Urinary bladder (tissue), 4 donors: ENCODE measurements at places on chromosomes 7 and 10.

- no peak for DNase-seq
Observed at GRCh38 chr10:36393801-36394200, 731.6 kb upstream of the ANKRD30A start.

- DNase-seq, result no peak
Observed at GRCh38 chr7:131459256-131459655, 97.2 kb downstream of the PODXL start.

GRCh38 chr7:111363099-111363498 is 199.2 kb downstream of the IMMP2L start:
- DNase-seq, result no peak

GRCh38 chr7:105567024-105567423 is 14.3 kb downstream of the EFCAB10 start:
- no peak for DNase-seq

- no peak for DNase-seq
Observed at GRCh38 chr7:123929107-123929506, 4.1 kb downstream of the SPAM1 start.

GRCh38 chr10:30354669-30355068 is 5.6 kb upstream of the MTPAP start:
- DNase-seq, result no peak

- no peak for DNase-seq
Observed at GRCh38 chr7:5699467-5700384, 81.7 kb downstream of the RNF216 start.

GRCh38 chr7:76187272-76187671 is 14.4 kb upstream of the SRRM3 start:
- DNase-seq, result no peak

DNA sequence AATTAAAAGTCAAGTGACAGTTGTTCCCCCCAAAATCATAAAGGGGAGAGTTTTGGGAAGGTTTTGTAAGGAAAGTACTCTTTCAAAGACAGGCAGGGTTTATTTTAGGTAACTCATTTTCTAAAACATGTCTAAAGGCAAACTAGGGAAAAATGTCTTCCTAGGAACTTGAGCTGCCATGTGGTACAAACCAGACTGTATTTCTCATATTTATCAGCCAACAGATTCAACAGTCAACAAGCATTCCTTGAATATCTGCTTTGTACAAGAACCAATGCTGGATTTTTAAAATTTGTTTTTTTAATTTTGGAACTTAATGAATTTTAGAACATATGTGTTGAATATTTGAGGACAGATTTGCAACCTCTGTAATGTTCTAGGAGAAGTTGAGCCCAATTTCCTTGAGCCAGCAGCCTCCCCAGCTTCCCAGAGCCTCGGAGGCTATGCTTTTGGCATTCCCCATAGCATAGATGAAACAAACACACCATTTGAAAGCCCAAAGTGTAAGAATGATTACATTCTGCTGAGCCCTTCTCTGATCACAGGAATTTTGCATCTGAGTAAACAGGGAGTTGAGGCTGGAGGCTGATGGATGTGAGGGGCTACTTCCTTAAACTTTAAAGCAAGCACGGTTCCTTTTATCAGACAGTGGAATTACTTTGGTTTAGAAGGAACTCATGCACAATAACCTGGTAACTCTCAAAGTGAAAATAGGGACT is 345.1 kb downstream of the RNLS start:
- no peak for DNase-seq

DNA sequence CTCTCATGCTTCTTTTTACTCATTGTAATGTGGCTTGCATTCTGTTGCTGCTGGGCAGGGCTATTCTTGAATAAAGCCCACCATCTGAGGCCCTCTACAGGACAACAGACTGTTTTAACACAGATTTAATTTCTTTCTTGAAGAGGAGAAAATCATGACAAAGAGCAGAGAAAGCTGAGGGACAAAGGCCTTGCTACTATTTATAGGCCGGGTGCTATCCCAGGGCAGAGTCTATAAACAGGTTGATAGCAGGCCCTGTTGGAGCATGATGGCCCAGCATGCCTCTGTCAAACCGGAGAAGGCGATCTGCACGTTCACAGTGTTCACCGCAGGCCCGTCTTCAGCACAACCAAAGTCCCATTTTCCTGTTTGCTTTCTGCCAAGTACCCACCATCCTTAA is 3.0 kb downstream of the VIPR2 start:
- DNase-seq, result no peak

- DNase-seq, result no peak
Observed at GRCh38 chr10:30022590-30022989, 36.8 kb downstream of the JCAD start.

DNA sequence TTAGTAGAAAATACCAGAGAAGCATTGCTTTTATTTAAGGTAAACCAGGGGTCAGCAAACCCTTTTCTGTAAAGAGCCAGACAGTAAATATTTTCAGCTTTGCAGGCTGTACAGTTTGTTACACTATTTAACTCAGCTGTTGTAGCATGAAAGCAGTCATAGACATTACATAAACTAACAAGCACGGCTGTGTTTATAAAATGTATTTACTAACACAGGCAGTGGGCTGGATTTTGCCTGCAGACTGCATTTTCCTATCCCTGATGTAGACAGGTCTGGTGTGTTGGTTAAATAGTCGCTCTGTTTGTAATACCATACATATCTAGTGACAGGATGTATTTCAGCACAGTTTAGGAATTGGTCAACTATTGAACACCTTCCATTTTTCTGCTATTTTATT is 129.3 kb downstream of the ST7 start:
- no peak for DNase-seq

- no peak for DNase-seq
Observed at GRCh38 chr7:155267436-155267835, 30.2 kb upstream of the INSIG1 start.

DNA sequence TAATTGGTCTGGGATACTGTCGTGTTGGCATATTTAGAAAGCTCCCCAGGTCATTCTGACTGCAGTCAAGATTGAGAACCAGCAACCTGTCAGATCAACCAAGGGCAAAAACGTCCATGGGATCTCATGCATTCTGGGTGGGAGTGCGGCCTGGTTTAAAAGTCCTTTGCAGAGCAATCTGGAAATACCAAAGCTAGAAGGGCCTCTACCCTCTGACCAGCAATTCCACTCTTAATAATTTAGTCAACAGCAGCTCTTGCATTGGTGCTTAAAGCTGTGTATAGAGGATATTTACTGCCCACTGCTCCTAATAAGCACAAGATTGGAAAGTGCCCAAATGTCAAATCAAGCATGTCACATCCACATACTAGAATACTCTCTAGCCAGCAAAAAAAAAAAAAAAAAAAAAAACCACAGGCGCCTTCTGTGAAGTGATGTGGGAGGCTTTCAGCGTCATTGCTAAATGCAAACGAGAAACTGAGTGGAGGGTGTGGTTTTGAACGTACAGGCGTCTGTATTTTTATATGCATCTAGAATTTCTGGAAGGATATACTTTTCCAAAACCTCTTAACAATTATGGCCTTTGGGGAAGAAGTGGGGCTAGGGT is 44.8 kb upstream of the HSPA12A start:
- no peak for DNase-seq

- no peak for DNase-seq
Observed at GRCh38 chr7:104029765-104030164, 40.3 kb upstream of the RELN start.

- DNase-seq, result no peak
Observed at GRCh38 chr10:12782537-12782936, 219.0 kb downstream of the CCDC3 start.

DNA sequence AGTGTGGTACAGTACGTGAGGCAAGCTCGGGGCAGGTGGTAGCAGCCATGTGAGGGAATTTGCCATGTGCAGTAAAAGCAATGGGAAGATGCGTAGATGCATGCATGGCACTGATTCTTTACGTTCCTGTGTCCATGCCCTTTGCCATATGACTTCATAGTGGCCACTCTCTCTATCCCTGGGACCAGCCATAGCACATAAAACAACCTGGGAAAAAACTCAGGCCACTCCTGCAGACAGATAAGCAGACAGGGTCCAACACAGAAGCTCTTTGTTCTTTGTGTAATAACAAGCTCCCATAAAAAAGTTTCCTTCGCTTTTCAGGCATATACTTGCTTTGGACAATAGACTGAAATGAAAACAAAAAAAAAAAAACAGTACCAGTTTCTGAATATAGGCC is 622.4 kb upstream of the POM121L12 start:
- no peak for DNase-seq

DNA sequence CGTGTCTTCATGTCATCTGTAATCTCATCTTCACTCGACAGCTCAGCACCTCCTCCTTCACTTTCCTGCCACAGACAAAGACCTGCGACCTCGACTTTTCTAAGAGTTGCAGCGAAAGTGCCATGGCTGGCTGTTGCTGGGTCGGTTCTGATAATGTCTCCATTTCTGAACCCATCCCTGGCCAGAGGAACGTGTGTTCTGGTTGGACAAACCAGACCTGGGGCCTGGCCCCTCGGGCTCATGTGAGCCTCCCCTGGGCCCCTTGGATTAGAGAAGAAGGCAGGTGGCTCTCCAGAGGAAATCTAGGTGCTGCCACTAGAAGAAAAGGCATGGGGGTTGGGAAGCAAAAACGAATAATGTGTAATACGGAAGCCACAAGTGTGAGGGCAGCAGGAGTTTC is 273.7 kb downstream of the GLRX3 start:
- no peak for DNase-seq

DNA sequence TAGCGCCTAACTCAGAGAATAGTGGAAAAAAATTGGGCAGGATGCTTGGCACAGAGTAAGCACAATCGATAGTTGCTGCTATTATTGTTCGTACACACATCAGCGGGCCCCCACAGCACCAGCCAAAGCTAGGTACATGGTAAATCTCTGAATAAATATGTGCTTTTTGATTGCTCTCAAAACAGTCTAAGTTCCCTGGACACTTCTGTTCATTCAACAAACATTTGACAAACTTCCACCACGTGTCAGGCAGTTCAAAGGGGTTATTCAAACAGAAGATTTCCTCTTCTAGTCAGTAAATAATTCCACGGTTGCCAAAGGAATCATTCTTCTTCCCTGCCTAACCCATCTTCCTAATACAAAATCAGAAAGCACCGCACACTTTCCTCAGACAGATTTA is 150.8 kb downstream of the DGKI start:
- DNase-seq, result no peak

DNA sequence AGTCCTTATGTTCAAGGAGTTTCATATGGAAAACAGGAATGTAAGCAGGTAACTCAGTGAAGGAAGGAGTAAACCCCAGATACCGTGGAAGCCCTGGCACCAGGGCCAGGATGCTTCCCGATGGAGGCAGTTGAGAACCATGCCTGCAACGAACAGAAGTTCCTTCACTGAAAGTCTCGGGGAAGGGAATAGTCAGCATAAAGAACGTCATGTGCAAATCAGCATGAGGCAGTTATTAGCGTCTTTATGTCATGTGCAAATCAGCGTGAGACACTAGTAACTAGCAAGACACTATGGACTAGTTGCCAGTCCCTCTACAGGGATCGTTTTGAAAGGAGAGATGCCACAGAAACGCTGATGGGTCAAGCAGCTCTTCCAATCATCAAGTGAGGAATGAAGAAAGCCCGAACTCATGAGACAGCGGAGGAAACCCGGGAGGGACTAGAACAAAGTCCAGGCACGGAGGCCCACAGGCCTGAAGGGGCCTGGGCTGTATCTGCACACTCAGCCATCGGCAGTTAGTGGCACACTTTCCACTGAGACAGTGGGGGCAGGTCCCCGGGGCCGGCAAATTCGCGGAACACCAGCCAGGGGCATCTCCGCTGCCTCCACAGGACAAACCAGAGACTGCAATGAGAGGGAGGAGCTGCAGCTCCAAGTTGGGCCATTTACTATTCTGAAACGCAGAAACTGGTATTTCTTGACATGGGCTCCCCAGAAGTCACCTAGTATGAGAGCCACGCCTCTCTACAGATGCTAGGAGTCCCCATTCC is 109.6 kb downstream of the SFMBT2 start:
- no peak for DNase-seq

GRCh38 chr10:68133523-68133922 is 24.2 kb downstream of the MYPN start:
- no peak for DNase-seq
